ENCODE measurements at places on chromosomes 3 and 15.

DNA sequence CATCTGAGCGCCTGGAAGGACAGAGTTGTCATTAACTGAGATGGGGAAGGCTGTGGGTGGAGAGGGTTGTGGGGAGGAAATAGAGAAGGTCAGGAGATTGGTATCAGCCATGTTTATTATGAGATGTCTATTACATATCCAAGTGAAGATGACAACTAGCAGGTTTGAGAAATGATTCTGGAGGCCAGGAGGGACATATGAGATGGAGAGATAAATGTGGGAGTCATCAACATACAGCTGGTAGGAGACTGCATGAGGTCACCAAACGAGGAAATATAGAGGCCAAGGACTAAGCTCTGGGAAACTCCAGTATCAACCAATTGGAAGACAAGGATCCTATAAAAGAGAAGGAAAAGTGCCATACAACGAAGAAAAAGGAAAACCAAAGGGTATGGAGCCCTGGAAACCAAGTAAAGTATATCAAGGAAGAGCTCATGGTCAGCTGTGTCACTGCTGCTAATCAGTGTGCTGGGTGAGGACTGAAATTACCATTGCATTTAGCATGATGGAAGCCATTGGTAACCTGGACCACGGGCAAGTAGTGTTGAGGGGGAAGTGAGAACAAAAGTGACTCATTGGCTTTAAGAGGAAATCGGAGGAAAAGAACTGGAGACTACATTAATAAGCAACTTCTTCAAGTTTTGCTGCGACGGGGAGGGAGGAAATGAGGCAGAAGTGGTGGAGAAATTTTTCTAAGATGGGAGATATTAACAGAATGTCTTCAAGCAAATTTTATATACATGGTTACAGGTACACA lies 14.0 kb upstream of the UACA start:
- no peak for DNase-seq

DNA sequence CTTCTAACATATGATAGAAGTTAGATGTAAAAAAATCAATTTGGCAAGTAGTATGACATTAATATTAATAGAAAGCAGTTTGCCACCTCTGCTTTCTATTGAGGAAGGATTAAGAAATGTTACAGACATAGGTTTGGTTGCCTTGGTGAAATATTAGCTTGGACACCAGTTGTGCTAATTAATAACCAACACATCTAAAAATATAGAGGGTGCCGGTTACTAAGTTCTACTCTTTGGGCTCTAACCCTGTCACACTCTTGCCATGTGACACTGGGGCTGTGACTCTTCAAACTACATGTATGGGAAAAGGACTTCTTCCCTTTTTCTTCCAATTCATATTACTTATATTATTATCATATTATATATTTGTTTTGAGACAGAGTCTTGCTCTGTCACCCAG lies 64.4 kb downstream of the TRIM71 start:
- no peak for DNase-seq

GRCh38 chr3:131630097-131630496 lies 127.3 kb upstream of the MRPL3 start:
- no peak for DNase-seq

GRCh38 chr3:149339931-149340309 lies 6.5 kb upstream of the TM4SF18 start:
- DNase-seq: no peak

DNA sequence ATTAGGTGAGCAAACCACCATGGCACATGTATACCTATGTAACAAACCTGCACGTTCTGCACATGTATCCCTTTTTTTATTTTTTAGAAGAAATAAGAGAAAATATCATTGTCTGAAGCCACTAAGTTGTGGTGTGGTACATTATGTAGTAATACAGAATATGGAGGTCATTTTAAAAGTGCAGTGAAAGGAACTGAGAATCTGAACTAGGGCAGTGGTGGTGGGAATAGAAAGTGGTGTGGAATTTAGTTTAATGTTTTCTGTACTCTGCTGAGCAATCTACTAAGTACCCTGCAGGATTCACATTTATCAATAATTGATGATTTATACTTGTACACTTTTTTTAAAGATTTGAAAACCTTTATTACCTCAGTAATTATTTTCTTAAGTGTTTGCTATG lies 283.5 kb downstream of the CHL1 start:
- DNase-seq: no peak

DNA sequence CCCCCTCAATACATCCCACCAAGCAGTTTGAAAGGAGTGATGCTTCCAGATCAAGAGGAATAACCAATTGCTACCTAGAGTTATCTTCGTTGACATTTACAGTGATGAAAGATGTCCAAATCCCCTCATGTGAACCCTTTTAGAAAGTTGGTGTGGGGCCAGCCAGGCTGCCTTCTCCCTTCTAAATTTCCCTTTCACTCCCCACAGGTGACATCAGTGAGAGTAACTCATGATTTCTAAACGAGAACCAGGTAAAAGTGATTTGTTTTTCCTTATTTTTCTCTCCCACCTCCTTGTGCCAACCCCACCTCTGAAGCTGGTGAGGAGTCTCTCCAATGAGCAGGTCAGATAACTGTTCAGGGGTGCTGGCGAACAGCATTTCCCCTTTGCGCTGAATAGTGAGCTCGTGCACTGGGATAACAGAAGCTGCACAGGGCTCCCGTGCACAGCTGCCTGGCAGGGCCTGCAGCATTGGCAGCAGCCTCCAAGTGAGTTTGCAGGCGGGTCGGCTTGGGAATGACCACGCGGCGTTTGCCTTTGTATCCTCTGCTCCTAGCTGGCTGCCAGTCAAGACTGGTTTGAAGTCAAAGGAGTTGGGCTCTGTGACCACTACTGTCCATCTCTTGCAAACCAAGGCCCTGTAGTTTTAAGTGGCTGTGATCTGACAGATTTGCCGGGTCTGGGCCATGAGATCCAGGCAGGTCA lies 70.2 kb upstream of the CORO2B start:
- DNase-seq: no peak

DNA sequence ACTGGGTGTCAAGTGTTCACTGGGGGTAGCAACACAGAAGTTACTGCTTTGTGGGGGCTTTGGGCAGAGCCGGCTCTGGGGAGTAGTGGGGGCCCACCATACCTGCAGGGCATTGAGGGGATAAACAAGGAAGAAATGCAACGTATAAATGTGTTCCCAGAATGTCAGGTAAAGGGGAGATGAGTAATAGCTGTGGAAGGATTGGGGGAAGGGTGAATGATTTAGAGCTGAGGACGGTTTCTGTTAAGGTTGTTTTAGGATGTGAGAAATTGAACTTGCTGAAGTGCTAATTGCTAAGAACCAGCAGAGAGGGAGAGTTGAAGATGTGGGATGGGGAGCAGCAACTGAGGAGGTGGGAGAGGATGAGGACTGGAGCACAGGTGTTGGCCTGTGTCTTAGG lies 10.7 kb downstream of the SCG5 start:
- DNase-seq: no peak

- DNase-seq: no peak
Measured at GRCh38 chr3:170866499-170866898, 3.5 kb downstream of the RPL22L1 start.

- no peak for DNase-seq
Measured at GRCh38 chr3:30241721-30242120, 364.7 kb upstream of the TGFBR2 start.

GRCh38 chr3:67437090-67437489 lies 217.3 kb downstream of the SUCLG2 start:
- no peak for DNase-seq

DNA sequence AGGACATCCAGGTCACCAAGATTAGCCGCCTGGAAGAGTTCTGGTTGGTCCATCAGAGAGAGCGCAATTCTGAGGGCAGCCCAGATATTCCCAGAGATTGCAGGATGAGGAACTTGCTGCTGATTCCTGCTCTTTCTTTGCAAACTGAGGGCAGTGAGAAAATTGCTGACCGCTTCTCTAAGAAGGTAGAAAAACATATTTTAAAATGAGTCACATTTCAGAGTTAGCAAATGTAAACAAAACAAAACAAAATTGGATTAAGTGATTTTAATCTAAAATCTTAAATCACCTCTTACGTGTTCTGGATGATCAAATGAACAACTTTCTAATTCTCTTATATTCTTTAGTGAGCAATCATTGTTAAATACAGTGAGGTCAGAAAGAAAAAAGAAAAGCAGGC lies 149.0 kb downstream of the USP13 start:
- no peak for DNase-seq

GRCh38 chr15:44145495-44145894 lies 49.6 kb downstream of the FRMD5 start:
- no peak for DNase-seq
